Activated CD4-positive, alpha-beta T cell treated with anti-CD3 and anti-CD28 coated beads, Interleukin-2, amount 10 ng/mL, durations not matched to agents 7 days and 5 days (primary cell): ENCODE measurements at places on chromosomes 7 and 10. TPM values are rescaled to one million over a fixed set of nuclear protein-coding genes. Genes with fewer than 3 reads are reported as not detected.

The C10orf143 gene
- total RNA-seq, result 5.5 TPM

The MTPN gene
- 168 TPM for total RNA-seq

The ARL4A gene
- 14.9 TPM for total RNA-seq

The SAMD9 gene
- 67.3 TPM for total RNA-seq

The ARHGAP12 gene
- total RNA-seq, result 15.4 TPM

The TMEM270 gene
- not detected for total RNA-seq

The RBP3 gene
- total RNA-seq, result not detected

The CALY gene
- total RNA-seq, result not detected

The OR2A42 gene
- 0.04 TPM for total RNA-seq

The SLC26A3 gene
- not detected for total RNA-seq

The LRIT1 gene
- total RNA-seq, result not detected

The NME8 gene
- not detected for total RNA-seq

The RRP12 gene
- total RNA-seq, result 20.1 TPM

The RAMP3 gene
- total RNA-seq, result not detected

The SLC18A3 gene
- total RNA-seq, result not detected

The PHF14 gene
- total RNA-seq, result 30.1 TPM

The GJD4 gene
- total RNA-seq, result not detected

The OPN1SW gene
- total RNA-seq, result not detected

The MTURN gene
- total RNA-seq, result 3.7 TPM

The SNX13 gene
- 25.3 TPM for total RNA-seq

The BAIAP2L1 gene
- 0.40 TPM for total RNA-seq

The FAM237B gene
- not detected for total RNA-seq

The GALNT17 gene
- total RNA-seq, result not detected

The CISD1 gene
- 25.8 TPM for total RNA-seq

The SYNPO2L gene
- not detected for total RNA-seq

The ANKRD30A gene
- total RNA-seq, result not detected

The DNAJB12 gene
- 34.5 TPM for total RNA-seq

The ASB10 gene
- total RNA-seq, result not detected
